H7 (cell line): ENCODE measurements at places on chromosomes 16 and 17. TPM values are rescaled to one million over a fixed set of nuclear protein-coding genes. Genes with fewer than 3 reads are reported as not detected.
A peak's percentile ranks its signal among the peaks of the same experiment; 100 is the strongest.

- DNase-seq = no peak
These were observed 14.9 kb upstream of the ADGRG1 start for GRCh38 chr16:57613514-57613913.

SCGB1C2 gene
- total RNA-seq = not detected in 2 replicates

GRCh38 chr17:2138318-2138717 lies 83.4 kb downstream of the HIC1 start:
- DNase-seq = no peak

DNA sequence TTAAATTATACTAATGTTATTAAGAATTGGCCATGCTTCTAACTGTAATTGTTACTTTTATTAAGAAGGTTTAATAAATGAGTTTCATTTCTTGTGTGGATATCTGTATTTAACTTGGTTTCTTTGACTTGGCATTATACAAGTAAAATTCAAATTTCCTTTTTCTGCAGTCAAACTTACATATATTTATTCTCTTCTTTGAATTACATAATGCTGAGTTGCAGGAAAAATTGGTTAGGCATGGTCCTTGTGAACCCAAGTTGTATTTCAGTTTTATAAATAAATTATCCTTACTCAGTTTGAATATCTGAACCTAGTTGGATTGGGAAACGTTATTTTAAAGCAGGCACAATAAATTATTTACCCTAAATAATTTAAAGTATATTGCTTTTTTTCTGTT lies 54.8 kb downstream of the NLK start:
- no peak for DNase-seq

- DNase-seq = peak; percentile 62
These were observed 47.6 kb downstream of the IL21R start for GRCh38 chr16:27449434-27450195.

- peak; percentile 43 for DNase-seq
These were observed 2.8 kb upstream of the SHISA9 start for GRCh38 chr16:12898551-12898950.

RND2 gene
- 25.3 and 25.9 TPM in 2 replicates for total RNA-seq

- no peak for DNase-seq
These were observed 13.7 kb downstream of the SLC5A10 start for GRCh38 chr17:18965530-18966236.

DNA sequence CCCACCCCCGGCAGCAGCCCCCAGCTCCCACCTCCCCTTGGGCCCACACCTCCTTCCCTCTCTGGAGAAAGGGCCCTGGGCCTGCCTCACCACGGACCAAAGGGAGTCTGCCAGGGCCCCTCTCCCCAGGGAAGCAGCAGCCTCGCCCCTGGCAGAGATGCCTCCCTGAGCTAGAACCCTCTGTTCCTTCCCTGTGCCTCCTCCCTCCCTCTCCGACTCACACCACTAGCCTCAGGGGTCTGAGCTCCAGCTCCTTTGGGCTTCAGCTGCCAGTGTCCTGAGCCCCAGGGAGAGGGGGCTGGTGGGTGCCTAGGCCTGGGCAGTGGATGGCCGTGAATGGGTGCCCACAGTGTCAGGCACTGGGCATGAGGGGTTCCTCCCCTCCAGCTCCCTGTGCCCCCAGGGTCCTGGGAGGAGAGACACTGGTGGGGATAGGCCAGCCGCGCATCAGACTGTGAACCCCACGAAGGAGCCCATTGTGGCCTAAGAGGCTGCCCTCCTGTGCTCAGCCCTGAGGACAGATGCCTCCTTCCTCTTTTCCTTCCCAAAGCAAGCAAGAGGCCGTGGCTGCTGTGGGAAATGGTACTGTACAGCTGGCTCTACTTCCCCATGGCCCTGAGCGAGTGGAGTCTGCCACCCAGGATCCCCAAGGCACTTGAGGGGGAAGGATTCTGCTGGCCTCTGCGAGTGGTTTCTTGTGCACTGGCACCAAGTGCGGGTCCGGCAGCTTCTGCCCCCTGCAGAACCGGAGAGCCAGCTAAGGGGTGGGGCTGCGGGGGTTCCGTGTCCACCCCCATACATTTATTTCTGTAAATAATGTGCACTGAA lies 20.7 kb downstream of the MMP15 start:
- DNase-seq = peak; percentile 62

DNA sequence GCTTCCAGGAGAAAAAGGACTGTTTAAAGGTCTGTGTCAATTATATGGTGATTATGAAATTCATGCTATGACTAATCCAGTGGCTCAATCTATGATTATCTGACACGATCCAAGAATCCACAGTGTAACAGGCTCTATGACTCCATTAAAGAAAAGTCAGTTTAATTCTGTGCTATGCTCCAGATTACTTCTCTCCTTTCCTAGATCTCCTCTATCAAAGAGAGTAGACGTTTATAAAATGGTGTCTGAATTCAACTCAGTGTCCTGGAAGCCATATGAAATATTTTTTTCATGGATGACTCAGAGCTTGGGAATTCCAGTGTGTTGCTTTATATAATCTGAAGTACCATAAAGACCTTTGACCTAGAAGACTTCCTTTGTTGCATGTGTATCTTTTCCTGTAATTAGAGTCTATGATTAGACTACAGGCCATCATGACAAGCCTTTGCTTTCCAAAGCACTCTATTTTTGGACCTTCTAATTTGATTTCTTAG lies 27.0 kb upstream of the NF1 start:
- no peak for DNase-seq

EVPLL gene
- not detected in 2 replicates for total RNA-seq

DNA sequence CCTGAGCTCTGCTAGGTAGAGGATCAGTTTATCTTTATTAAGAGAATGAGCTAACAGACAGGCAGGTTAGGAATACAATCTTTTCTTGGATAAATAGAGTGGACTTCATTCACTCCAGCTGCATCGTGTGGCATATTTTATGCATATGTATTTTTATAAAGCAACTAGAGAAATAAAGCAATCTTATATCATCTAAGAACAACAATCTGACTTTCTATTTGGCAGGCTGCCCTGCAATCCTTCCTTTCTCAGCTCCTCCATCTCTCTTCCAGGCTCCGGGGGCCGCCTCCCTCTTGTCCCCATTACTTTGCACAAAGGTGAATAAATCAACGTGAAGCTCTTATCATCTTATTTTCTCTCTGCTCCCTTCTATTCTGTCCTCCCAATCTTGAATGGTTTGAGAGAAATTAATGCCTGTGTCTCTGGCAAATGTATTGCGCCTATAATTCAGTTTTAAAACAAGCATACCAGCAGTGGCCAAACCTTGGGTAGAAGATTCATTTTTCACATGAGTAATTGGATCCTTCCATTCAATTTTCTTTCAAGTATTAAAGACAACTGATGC lies 64.5 kb downstream of the HS3ST3A1 start:
- DNase-seq = no peak

GRCh38 chr17:80931421-80932265 lies 60.0 kb upstream of the CHMP6 start:
- DNase-seq = peak; percentile 88

FN3KRP gene
- 12.2 and 14.8 TPM in 2 replicates for total RNA-seq

GRCh38 chr16:80164966-80165550 lies 375.7 kb upstream of the DYNLRB2 start:
- DNase-seq = no peak

C1QL1 gene
- total RNA-seq = 12.7 and 17.3 TPM in 2 replicates

DNA sequence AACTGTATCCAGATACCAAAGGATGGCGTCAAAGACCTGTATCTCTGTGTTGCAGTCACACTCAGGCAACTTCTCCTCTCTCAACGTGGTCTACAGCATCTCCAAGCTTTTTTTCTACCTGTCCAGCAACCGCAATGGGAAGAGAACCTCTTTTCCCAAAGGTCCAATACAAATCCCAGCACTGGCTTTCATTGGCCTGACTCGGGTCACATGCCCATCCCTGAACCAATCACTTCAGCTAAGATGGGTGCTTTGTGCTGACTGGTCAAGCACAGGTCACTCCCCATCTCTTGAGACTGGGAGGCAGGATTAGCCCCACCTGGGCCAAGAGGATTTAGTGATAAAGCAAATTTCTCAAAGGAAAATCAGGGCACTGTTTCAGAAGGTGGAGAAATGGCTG lies 71.2 kb upstream of the C16orf82 start:
- no peak for DNase-seq

DNA sequence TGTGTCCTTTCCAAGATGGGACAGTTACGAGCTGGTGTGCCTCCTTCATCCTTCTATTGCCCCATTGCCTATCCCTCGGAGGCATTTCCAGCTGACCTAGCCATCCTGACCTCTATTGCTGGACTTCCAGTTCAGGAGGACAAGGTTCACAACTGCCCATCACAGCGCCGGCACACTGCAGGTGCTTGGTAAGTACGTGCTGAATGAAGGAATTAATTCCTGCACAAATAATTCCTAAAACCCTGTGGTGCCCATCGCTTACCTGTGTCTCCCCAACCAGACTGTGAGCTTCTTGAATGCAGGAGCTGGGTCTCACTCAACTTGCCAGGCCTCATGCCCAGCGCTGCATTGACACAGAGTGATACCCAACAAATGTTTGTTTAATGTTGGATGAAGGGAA lies 13.0 kb downstream of the ALOX15B start:
- no peak for DNase-seq

DNA sequence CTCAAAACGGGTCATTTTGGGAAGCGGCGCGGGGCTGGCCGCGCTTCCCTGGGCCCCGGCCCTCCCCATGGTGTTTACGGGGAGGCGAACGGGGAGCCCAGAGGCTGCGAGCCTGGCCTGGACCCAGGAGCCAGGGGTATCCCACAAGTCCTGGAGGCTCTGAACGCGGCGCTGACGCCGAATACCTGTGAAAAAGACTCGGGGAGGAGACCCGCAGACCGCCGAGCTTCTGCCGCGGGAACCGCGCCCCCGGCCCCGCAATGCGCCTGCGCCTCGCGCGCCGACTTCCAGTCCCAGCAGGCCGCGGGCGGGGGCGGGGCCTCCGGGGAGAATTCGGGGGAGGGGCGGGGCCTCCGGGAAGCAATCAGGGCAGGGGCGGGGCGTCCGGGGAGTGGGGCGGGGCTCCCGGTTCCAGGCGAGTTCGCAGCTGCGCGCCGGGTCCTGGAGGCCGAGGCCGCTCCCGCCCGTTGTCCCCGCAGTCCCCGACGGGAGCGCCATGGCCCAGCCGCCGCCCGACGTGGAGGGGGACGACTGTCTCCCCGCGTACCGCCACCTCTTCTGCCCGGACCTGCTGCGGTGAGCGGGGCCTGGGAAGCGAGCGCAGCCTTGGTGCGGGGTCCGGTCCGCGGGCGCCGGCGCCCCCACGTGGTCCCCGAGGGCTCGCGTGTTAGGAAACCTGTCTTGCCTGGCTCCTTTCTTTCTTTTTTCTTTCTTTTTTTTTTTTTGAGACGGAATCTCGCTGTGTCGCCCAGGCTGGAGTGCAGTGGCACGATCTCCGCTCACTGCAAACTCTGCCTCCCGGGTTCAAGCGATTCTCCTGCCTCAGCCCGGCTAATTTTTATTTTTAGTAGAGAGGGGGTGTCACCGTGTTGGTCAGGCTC lies at the start of gene DECR2:
TSS of gene DECR2 (plus strand) at position 418 of the 881 bp plus-strand sequence. CDS start at position 497, 79 bp downstream.
- DNase-seq = peak; percentile 100

DNA sequence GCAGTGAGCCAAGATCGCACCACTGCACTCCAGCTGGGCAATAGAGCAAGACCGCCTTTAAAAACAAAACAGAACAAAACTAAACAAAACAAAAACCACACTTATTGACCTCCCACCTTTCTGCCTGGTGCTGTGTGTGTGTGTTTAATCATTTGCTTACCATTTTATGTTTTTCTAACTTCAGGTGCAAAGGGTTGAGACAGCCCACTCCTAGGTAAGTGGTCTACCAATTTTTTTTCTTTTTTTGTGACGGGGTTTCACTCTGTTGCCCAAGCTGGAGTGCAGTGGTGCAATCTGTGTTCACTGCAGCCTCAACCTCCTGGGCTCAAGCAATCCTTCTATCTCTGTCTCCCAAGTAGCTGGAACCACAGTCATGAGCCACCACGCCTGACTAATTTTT lies 65.8 kb downstream of the SALL1 start:
- no peak for DNase-seq

GRCh38 chr17:61416540-61417363 lies 17.1 kb downstream of the TBX2 start:
- peak; percentile 97 for DNase-seq

- DNase-seq = peak; percentile 86
These were observed 5.2 kb upstream of the AATF start for GRCh38 chr17:36943250-36944191.

DNA sequence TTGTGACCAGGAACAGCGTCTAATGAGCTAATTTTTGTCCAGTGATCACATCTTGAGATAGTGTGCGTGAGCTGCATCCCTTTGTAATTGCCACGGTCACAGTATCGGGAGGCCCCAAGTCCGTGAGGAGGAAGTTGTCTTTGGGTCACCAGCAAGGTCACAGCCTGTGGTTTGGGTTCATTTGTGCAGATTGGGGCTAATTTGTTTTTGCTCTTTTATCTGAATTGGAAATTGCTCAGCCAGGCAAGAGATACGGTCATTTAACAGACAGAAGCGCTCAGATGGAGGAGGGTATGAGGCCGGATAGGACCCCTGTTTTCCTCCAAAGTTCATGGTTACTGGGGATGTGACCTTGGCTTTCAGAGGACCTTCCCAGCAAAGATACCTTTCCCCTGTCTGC lies 174.1 kb downstream of the SNX29 start:
- DNase-seq = no peak

ITGB3 gene
- total RNA-seq = 0.07 and 0.35 TPM in 2 replicates

DNA sequence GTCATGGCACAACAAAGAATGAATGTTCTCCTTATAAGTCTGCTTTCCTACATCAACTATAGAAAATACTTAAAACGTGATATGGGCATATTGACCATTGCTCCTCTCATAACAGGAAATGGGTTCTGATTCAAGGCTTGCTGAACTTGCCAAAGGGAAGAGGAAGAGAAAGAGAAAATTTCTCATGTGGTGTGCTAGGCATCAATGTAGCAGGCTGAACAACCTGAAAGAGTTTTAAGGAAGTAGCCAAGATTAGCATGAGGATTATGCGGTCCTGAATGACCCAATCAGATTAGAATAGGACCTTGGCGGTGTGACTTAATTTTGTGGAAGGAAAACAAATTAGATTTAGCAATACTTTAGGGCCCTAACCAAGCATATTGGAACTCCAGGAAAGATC lies 617.7 kb upstream of the CDH11 start:
- no peak for DNase-seq

DNA sequence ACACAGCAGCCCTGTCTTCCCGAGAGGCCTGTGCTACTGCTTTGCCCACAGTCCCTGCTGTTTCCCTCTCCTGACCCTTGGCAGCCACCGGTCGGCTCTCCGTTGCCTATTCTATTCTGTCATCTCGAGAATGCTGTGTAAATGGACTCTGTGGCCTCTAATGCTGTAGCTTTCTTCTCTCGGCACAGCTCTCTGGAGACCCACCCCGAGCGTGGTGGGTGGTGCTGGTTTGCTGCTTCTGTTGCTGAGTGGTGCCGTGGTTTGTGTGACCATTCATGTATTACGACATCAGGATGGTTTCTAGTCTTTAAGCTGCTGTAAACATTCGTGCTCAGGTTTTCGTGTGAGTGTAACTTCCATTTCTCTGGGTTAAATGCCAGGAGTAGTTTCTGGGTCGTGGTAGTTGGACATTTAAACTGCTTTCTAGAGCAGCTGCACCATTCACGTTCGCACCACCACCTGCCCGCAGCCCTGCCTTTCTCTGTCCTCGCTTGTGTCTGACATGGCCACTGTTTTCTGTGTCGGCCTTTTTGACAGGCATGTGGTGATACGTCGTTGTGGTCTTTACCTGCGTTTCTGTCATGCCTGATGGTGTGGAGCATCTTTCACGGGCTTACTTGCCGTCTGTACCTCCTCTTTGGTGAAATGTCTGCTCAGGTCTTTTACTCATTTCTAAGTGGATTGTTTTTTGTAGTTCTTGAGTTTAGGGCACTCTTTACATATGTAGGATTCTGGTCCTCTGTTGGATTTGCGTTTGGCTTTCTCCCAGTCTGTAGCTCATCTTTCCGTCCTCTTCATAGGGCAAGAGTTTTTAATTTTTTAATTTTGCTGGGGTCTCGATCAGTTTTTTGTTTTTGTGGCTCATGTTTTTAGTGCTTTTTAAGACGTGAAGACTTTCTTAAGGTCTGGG lies 47.7 kb upstream of the ZNF750 start:
- no peak for DNase-seq
